ENCODE measurements at places on chromosomes 12 and 14.

- DNase-seq = no peak
Measured at GRCh38 chr14:29926228-29926627, 1.4 kb downstream of the PRKD1 start.

GRCh38 chr12:90859591-90859990 lies 95.4 kb downstream of the CCER1 start:
- no peak for DNase-seq

DNA sequence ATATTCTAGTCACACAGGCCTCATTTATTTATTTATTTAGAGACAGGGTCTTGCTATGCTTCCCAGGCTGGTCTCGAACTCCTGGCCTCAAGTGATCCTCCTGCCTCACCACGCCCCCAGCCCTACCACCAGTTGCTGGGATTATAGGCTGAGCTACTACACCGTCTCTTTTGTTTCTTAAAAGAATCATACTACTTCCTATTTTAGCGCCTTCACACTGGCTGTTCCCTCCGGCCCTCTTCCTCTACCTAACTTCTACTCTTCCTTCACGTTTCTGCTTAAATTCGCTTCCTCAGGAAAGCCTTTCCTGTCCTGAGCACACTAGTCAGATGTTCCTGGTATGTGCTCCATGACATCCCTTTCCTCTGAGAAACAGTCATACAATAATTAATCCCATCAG lies 6.4 kb upstream of the MRPL42 start:
- DNase-seq = no peak

GRCh38 chr14:72434856-72435255 lies 459.0 kb downstream of the DPF3 start:
- DNase-seq = no peak
